ENCODE measurements at places on chromosomes 5 and 9. TPM values are rescaled to one million over a fixed set of nuclear protein-coding genes. Genes with fewer than 3 reads are reported as not detected.

NTNG2 gene
- total RNA-seq = 25.0 TPM

DNA sequence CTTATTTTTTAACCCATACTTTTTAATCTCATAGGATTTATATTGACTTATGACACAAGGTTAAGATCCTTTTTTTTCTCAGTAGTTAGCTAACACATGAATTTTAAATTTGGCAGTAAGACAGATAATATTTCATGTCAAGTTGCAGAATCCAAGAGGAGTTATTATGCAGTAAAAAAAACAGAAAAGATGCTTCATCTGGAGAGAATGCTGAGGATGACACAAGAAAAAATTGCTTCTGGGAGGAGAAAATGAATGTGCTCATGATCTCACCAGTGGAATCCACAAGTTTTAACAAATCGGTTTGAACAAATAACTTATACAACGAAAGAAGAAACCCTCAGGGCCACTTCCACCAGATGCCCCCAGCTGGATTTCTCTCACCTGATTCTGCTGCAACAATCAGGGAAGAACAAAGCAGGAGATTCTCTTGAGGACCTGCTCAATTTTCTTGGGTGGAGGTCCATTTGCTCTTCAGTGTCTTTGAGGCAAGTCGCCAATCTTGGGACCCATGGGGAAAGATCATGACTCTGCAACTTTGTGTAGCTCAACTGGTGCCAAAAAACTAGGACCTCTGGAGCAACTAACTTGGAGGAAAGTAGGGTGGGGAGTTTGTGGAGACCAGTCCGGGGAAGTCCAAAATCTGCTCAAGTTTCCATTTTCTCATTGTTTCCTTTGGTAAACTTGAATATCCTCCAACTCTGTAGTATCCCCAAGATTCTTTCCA, 50.5 kb upstream of the TNFSF15 start:
- DNase-seq = no peak

DNA sequence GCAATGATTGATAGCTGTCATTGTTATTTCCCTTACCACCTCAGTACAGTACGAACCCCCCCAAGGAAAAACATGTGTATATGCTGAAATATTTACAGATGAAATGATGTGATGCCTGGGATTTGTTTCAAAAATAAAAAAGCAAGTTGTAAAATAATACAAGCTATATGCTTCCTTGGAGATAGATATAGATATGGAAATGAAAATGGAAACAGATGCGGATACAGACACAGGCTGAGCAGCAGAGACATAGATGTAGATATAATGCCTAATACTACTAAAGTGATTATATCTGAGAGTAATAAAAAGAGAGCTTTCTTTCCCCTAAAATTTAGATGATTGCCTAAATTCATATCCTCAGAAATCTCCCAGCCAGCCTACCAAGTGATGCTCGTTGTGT, 127.5 kb upstream of the TNPO1 start:
- DNase-seq = no peak

GRCh38 chr9:75939536-75940111, 49.2 kb downstream of the PCSK5 start:
- DNase-seq = no peak

DNA sequence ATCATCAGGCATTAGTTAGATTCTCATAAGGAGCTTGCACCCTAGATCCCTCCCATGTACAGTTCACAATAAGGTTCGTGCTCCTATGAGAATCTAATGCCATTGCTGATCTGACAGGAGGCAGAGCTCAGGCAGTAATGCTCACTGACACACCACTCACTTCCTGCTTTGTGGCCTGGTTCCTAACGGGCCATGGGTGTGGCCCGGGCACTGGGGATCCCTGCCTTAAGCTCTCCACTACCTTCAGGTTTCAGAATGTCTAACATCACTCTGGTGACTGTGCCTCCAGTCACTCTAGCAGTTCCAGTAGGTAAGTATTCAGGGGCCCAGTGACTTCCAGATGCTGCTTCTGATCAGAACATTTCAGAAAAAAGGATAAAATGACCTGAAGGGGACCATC, 152.4 kb downstream of the LRRC70 start:
- no peak for DNase-seq

Data from cerebellum (tissue), 4 donors.